ENCODE measurements at places on chromosomes 11 and 22.

DNA sequence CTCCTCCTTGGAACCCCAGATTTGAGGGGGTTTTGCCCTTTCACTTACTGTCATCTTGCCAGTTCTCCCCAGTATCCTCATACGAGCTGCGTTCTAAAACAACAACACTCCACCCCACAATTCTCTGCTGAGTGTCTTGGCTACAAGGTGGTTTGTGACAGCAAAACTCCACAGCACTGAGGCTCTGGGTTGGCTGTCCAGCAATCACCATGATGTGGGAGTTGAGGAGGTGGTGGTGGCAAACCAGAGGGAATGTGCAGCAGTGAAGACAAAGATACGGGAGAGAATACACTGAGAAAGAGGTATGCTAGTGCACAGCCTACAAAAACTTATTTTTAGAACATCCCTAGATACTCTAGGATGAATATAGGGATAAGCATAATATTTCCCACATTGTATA, 335.0 kb downstream of the C11orf87 start:
- no peak for DNase-seq

- peak; percentile 22 for DNase-seq
Observed at GRCh38 chr22:50599816-50600455, 657 bp upstream of the MAPK8IP2 start.

DNA sequence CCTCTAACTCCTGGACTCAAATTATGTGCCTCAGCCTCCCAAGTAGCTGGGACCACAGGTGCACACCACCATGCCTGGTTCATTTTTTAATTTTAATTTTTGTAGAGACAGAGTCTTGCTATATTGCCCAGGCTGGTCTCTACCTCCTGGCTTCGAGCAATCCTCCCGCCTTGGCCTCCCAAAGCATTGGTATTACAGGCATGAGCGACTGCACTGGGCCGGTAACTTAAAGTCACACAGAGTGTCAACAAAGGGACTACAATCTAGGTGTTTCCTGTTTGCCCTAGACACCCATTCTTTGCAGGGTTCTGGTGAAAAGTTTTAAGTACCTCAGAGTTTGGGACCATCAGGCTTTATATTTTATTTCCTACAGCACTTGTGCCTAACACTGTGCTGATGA, 8.4 kb downstream of the UVRAG start:
- DNase-seq: no peak

DNA sequence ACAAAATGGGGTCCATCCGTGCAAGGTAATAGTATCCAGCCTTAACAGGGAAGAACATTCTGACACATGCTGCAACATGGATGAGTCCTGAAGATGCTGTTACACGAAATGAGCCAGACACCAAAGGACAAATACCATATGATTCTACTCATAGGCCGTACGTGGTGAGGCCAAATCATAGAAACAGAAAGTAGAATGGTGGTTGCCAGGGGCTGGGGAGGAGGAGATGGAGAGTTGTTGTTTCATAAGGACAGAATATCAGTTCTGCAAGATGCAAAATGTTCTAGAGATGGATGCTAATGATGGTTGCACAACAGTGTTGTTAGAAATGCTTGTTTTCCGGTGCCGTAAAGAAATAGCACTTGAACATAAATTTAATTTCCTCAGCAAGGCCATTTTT, 2.6 kb downstream of the TBX10 start:
- DNase-seq: no peak

DNA sequence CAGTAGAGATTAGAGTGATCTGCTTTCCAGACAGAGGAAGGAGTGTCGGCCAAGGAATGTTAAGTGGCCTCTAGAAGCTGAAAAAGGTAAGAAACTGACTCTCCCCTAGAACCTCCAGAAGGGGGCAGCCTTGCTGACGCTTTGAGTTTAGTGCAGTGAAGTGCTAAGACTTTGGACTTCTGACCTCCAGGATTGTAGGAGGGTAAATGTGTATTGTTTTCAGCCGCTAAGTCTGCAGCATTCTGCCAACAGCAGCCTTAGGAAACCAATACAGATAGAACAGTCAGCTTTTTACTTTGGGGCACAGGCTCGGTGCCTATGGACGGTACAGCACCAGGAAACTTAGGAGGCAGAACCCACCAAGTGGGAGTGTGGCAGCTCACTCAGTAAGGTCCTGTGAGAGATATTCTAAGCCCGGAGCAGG, 3.6 kb upstream of the TBC1D22A start:
- DNase-seq: peak; percentile 33

GRCh38 chr11:110812086-110812733, 100.0 kb upstream of the ARHGAP20 start:
- no peak for DNase-seq

- DNase-seq: no peak
Observed at GRCh38 chr11:7077101-7077500, 11.7 kb upstream of the RBMXL2 start.

DNA sequence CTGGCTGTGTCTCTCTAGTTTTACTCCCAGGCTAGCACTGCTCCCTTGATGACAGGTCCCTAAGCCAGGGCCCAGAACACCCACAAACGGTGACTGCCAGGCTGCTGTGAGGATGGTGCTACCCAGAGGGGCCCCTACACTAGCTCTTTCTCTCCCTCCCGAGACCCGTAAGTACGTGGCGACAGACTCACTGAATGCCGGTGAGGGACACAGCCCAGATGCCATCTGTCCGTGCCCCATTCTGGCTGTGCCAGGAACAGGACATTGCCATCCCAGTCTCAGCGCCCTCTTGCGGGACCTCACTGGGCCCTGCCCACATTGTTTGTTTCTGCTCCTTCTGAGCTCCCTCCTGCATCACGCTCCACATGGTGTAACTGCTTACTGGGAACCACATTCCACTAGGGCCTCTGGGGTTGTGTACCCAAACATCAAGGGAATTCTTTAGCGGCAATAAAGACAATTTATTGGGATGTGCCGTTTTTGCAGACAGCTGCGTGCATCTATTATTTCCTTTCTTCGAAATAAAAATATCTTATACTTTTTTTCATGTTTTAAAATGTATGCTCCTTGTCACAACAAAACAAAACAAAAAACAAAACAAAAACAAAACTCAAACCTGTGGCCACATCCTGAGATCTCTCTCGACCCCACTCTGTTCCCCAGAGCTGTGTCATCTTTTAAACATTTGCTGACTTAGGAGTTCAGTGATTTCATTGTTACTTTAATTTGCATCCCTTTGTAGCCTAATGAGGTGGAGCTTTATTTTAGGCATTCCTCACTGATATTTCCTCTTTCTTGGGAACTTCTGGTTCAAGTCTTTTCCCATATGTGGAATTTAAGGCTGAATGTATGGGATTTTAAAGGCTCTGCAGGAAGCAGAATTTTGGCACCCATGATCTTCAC, 4.4 kb upstream of the TPCN2 start:
- DNase-seq: no peak

- no peak for DNase-seq
Observed at GRCh38 chr22:20180245-20180630, 29.4 kb upstream of the CCDC188 start.

- no peak for DNase-seq
Observed at GRCh38 chr11:27926981-27927481, 180.9 kb downstream of the KIF18A start.

DNA sequence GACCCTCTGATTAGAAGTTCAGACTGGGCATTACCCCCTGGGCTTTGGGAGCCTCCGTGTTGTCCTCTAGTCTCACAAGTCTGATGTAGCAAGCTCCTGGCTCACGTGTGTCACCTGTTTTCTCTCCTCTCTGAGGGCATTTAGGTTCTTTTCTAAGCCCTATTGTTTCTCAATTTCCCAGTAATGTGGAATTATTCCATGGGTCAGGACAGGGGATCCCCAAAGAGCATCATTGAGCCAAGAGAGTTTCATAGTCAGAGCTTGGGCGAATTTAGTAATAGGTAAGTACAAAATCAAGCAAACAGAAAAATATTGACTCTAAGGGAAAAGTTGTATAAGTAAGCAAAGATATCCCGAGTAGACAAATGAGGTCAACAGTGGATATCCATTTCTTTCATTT, 57.3 kb downstream of the PPP6R2 start:
- DNase-seq: no peak

GRCh38 chr11:1333091-1333772, 23.8 kb upstream of the TOLLIP start:
- DNase-seq: no peak

Measured in stimulated activated CD4-positive, alpha-beta T cell treated with anti-CD3 and anti-CD28 coated beads, TNF-alpha, amount 100 ng/mL, for 24 hours (primary cell).